ENCODE measurements at places on chromosomes 16 and 17.

- no peak for DNase-seq
Measured at GRCh38 chr17:76536511-76537287, 810 bp downstream of the CYGB start.

- no peak for DNase-seq
Measured at GRCh38 chr16:28503470-28504259, 3.0 kb downstream of the IL27 start.

GRCh38 chr17:18370761-18371160, 6.8 kb upstream of the EVPLL start:
- no peak for DNase-seq

DNA sequence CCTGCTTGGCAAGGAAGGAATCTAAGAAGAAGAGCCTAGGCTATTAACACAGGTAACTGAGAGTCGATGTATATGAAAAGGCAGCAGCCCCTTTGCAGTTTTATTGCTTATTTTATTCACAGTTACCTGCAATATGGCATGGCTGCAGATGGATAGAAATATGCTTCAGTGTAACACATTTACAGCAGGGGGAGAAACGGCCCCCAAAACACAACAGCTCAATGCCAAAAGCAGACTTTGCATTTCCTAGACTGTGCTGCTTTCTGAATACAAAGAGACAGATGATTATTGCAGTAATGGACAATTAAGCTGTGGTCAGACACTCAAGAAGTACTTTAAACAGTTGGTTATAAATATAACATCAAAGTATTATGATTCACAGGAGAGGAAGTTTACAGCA, 108.0 kb upstream of the CDH13 start:
- DNase-seq = no peak

DNA sequence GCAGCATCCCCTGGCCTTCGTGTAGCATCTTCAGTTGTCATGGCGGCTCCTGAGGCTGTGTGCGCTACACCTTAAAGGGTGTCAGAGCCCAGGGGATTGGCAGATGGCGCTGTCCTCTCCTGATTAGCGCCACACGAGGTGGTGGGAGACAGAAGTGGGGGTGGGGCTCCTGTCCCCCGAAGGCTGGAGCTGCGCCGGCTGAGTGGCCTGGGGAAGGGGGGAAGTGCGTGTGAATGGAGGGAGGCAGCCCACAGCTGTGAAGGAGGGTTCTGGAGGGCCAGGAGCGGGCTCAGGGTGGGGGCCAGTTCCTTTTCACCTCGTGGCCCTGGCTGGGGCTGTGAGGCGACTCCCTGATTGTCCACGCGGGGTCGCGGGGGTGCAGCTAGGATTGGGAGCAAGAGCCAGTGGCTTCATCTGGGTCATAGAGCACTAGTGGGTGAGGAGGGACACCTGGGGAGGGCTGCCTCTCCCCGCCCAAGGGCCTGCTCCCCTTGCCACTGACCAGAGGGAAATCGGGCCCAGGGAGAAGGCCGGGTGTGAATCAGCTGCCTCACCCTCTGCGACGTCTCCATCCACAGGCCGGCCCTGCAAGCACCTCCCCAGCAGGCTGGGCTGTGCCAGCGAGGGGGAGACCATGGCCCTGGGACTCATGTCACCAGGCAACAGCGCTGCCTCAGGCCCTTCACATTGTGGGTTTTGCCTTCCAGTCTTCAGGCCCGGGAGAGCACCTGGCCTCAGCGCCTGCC, 14.1 kb downstream of the BAHCC1 start:
- DNase-seq = no peak

DNA sequence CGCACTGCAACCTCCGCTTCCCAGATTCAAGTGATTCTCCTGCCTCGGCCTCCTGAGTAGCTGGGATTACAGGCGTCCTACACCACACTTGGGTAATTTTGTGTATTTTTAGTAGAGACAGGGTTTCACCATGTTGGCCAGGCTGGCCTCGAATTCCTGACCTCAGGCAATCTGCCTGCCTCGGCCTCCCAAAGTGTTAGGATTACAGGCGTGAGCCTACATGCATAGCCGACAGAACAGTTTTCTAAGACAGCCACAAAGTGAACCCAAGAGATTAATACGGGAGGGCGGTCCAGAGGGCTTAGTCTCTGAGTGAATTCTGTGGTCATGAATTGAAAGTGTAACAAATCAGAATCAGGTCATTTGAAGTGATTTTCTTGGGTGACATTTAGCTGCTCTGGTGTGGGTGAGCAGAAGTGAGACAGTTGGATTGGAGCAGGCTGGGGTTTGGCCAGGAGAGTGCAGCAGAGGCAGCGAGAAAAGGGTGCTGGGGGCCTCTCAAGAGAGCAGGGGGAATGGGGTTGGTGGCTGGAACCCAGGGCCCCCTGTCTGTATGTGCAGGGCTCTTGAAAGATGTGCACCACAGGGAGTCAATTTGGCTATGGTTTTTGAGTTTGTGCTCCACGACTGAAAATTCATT, 231.4 kb upstream of the WSCD1 start:
- no peak for DNase-seq

GRCh38 chr17:56866496-56866895, 32.5 kb downstream of the DGKE start:
- no peak for DNase-seq

DNA sequence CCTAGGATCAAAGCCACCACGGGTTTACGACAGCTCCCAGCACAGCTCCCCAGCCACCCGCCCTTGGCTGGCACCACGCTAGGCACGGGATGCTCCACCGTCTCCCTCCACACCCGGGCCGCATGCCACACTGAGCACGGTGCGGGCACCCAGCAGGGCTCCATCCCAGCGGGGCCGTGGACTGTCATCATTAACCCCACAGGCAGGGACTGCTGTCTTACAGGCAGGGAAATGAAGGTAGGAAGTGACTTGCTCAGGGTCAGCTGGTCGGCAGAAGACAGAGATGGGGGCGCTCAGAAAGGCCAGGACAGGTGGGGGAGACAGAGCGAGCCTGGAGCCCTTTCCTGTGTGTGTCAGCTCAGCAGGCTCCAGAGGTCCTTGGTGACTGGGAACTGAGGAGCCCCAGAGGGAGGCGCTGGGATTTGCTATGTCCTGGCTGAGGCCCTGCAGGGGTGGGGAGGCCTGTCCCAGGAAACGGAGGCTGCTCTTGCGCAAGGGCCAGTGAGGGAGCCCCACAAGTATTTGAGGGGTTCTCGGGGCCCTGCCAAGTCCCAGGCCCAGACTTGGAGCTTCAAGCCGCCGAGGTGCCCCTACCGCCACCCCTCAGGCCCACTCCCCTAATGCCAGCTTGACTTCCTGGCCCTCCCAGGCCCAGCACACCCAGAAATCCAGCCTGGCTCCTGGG, 3.2 kb downstream of the UBALD1 start:
- no peak for DNase-seq

DNA sequence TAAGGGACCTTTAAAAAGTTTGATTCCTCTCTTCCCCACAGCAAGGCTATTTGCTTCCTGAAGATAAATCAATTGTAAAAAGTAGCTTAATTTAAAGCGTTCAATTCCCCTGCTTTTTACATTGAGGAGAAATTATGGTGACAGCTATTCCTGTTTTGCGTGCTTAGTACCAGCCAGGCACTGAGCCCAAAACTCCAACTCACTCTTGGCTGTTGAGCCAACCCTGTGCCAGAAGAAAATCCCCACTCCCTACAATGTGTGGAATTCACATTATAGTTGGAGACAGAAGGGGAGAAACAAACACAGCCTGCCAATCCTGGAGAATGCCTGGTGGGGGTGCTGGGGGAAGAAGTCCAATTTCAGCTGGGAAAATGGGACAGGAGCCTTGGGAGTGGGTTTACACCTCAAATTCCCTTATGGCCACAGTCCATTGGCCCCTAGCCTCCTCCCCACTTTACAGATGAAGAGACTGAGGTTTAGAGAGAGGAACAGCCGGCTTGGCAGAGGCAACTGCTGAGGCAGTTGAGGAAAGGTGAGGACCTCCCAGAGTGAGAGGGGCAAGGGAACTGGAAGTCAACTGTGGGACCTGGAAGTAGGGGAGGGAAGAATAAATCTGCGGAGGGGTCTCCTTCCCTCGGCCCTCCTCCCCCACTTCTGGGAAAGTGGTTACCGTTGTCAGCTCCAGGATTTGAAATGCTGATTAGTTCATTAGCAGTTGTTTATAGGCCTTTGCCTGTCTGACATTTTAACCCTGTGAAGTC, 26.1 kb downstream of the CDH1 start:
- peak; percentile 74 for DNase-seq

- no peak for DNase-seq
Measured at GRCh38 chr17:54754560-54754959, 146.1 kb upstream of the TOM1L1 start.

- DNase-seq = no peak
Measured at GRCh38 chr17:78314683-78315354, 45.1 kb downstream of the SOCS3 start.

- DNase-seq = no peak
Measured at GRCh38 chr17:38540514-38541045, 65.2 kb downstream of the SRCIN1 start.

GRCh38 chr17:63542942-63543821, 7.1 kb upstream of the DCAF7 start:
- DNase-seq = peak; percentile 6

GRCh38 chr16:52404546-52404945, 142.4 kb downstream of the TOX3 start:
- DNase-seq = no peak

- no peak for DNase-seq
Measured at GRCh38 chr17:28597606-28598383, 1.0 kb downstream of the SPAG5 start.

DNA sequence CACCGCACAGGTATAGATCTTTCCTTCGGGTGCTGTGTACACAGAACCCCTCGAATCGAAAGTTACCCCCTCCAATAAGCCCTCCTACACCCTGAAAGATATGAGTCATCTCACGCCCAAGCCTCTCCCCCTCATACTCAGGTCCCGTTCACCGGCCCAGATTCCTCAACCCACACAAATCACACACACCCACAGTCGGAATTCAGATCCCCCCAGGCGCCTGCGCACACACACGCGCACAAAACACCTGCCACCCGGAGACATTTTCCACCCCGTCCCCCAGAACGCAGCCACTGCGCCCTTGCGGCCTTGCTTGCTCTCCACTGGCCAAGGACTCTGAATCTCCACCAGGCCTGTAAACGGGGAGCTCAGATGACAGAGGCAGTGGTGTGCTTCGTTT, 4.9 kb downstream of the JPH3 start:
- DNase-seq = no peak

GRCh38 chr17:50952889-50953288, 86.7 kb upstream of the TOB1 start:
- no peak for DNase-seq

GRCh38 chr16:89138843-89139520, 32.6 kb upstream of the CDH15 start:
- no peak for DNase-seq

DNA sequence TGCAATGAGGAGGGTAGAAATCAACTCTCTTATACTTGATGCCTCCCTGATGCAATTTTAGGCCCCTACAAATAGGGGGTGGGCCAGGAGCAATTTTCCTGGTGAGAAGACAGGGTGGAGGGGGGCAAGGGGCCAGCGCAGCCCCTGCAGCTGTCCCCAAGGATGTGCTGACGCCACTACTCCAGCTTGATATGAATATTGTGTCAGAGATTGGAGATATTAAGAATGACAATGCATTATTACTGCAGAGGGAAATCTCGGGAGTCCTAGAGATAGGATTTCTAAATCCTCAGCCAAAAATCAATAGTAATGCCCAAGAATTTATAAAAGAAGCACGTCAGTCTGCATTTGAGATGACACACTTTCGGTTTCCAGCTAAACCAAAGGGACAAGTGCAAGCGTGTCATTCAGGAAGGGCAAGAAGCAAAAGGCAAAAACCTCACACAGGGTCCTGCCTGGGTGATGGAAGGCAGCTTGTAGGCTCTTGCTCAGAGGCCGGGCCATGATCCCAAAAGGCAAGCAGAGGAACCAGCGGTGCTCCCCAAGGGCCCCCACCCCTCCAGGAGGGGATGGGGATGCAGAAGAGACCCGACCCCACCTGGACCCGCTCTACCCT, 178.8 kb downstream of the C16orf78 start:
- DNase-seq = no peak

- no peak for DNase-seq
Measured at GRCh38 chr16:11835309-11835708, 16.0 kb downstream of the RSL1D1 start.

DNA sequence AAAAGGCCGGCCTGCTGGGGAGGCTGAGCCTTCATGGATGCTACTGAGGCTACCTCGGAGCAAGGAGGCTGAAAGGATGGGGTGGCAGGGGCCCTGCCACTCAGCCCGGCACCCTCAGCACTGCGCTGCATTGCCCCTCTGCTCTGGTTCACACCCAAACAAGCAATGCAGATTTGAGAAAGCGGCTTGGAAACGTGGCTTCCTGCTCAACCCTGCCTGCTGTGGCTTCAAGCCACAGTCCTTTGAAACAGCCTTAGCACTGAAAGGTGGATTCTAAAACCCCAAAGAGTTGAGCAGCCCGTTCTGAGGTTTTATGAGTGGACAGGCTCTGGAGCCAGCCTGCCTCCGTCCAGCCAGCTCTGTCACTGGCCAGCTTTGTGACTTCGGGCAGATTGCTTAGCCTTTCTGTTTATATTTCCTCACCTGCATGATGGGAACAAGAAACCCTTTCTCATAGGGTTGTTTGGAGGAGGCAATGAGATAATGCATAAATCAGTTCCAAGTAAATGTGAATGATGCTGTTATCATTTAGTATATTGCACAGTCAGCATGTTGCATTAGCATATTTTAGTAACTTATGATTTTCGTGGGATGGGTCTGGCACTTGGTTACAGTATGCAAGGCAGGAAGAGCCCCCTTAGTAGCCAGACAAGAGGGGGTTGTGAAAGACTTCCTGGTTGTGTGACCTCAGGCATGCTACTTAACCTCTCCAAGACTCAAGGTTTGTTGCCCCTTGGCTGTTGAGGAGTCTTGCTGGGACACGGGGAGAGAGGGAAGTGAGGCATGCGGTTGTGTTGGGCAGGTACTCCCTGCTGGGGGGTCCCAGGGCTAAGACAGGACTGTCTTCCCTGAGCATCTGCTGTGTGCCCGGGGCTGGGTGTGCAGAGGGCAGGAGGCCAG, 23.6 kb downstream of the CRISPLD2 start:
- DNase-seq = no peak

- no peak for DNase-seq
Measured at GRCh38 chr16:87255866-87256265, 61.3 kb downstream of the C16orf95 start.

- peak; percentile 60 for DNase-seq
Measured at GRCh38 chr17:35129154-35129972, 7.9 kb downstream of the FNDC8 start.

All from GM03348 (cell line).